KBM-7 (cell line): ENCODE measurements at places on chromosomes 5 and 9.

DNA sequence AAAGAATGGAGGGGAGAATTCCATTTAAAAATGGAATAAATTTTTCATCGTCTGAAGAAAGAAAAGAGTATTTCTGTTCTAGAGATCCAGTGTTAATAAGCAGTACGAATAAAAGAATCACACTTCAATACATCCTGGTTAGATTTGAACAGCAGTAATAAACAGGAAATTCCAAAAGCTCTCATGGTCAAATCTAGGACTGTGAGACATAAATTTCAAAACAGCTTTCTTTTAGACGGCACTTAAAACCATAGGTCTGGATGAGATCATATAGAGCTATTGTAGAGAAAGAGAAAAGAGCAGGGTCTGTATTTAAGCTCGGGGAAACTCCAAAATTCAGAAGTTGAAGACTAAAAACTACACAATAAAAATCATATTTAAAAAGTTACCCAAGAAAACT is 1006.9 kb upstream of the CTNND2 start:
- DNase-seq, result no peak

DNA sequence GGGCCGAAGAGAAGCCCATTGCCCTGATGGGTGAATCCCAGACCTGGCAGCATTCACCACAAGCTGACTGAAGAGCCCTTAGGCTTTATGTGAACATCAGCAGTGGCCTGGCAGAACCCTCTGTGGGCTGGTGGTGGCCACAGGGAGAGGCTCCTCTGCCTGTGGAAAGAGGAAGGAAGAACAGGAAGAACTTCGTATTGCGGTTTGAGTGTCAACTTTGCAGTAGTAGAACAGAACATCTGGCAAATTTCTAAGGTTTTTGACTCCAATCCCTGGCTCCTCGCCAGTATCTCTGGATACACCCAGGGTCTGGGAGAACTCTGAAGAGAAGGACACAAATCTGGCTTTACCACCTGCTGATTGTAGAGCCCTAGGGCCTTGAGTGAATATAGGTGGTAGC is 356.4 kb upstream of the GRAMD2B start:
- DNase-seq, result peak; percentile 87

- DNase-seq, result no peak
Measured at GRCh38 chr5:67363180-67363709, 166.6 kb upstream of the CD180 start.

DNA sequence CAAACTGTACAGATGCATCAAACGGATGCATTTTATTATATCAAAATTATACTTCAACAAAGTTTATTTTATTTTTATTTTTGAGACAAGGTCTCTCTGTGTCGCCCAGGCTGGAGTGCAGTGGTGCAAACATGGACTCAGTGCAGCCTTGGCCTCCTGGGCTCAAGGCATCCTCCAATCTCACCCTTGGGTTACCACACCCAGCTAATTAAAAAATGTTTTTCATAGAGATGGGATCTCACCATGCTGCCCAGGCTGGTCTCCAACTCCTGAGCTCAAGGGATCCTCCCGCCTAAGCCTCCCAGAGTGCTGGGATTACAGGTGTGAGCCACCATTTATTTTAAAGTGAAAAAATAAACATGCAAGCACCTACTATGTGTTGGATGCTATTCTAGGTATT is 40.1 kb upstream of the STXBP1 start:
- DNase-seq, result no peak

DNA sequence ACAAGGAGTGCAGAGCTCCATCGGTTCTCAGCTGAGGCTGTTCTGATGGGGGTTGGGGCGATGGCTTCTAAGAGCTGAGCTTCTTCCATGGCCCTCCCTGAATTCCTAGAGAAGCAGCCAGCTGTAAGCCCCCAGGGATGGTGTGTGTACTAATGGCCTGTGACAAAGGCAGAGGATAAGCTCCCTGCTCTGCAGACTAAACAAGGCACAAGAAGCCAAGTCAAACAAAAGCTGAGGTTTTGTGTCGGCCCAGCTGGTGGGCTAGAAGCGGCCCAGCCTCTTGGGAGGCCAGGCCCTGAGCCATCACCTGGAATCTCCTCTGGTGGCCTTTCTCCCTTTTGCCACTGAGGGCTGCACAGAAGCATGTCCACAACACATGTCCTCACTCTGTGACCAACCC is 75.0 kb upstream of the XPA start:
- DNase-seq, result no peak

GRCh38 chr5:17428176-17428800 is 69.7 kb upstream of the TAF11L2 start:
- DNase-seq, result peak; percentile 61

DNA sequence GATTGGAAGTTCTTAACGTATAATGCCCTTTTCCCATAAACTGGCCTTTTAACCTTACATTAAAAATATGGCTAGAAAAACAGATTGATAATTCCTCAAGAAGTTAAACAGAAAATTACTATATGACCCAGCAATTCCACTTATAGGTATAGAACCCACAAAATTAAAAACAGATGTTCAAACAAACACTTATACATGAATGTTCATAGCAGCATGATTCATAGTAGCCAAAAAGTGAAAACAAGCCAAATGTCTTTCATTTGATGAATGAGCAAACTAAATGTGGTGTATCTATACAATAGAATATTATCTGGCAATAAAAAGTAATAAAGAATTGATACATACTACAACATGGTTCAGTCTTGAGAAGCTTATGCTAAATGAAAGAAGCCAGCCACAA is 35.5 kb downstream of the POU5F2 start:
- DNase-seq, result no peak

GRCh38 chr9:124084087-124084486 is 72.5 kb downstream of the LHX2 start:
- DNase-seq, result no peak
